NCI-H2081 treated with DMSO at 0.1 percent for 48 hours (cell line): ENCODE measurements at places on chromosomes 1 and 21.

DNA sequence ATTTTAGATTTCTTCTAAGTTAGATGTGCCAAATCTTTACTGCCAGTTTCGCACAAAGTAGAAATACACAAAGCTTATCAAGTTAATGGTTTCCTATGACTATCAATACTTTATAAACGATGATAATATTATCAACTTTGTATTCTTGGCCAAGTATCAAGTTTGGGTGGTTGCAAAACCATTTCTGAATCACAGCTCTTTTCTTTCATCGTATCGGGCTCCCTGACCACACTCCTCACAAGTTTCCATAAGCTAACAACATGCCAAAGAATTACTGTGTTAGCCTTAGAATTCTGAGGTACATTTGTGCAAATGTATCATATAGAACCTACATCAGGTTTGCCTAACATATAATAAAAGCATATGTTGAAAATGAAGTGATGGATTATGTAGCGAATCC, 311.0 kb downstream of the KCTD3 start:
- DNase-seq, result no peak

DNA sequence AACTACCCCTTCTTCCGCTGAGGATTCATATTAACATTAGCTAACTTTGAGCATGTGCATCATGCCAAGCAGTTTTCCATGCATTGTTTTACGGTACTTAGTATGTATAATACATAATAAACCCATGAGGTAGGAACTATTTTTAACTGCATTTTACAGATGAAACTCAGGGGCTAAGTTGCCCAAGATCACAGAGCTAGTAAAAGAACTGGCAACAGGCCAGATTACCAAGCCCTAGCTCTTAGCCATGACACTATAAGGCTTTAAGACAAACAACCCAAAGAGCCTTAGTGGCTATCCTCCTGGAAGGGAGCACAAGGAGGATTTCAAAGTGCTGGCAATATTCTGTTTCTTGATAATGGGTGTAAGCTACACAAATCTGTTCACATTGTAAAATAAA, 6.1 kb downstream of the AK2 start:
- no peak for DNase-seq

GRCh38 chr1:222023025-222023424, 281.1 kb upstream of the DUSP10 start:
- no peak for DNase-seq

DNA sequence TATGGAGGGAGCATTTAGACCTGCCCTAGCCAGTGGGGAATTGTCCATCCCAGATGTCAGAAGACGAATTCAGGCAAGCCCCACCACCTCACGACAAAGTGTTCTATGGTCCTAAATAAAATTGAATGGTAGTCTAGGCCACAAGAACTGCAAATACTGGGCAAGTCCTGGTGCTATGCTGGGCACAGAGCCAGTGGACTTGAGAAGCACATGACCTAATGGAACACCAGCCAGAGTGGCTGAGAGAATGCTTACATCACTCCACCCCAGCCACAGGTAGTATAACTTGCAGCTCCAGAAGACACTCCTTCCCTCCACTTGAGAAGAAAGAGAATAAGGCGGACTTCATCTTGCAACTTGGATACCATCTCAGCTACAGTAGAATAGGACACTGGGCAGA, 567.3 kb upstream of the CXADR start:
- DNase-seq, result no peak

- DNase-seq, result no peak
Observed at GRCh38 chr1:24965571-24965930, 35.5 kb upstream of the RUNX3 start.

- no peak for DNase-seq
Observed at GRCh38 chr1:39958403-39959200, 3.7 kb downstream of the MFSD2A start.

- no peak for DNase-seq
Observed at GRCh38 chr1:41135196-41135947, 106.7 kb downstream of the SCMH1 start.

GRCh38 chr1:189103956-189104355, 1373.7 kb downstream of the BRINP3 start:
- DNase-seq, result no peak

DNA sequence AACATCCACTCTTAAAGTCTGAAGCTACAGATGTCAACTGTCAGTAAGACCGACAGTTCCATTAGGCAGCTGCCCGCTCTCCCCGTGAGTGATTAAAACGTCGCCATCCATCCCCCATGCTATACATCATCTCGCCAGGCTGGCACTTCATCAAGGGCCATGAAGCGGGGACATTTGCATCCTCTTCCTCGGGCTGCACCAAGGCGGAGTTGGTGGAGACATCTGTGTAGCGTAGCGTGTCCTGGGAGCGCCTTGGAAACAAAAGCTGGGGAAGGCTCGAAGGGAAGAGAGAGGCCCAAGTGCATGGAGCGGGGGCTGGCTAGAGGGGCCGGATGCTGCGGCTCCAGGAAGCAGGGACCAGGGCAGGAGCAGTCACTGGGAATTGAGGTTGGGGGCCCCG, 250.1 kb downstream of the KAZN start:
- DNase-seq, result no peak

DNA sequence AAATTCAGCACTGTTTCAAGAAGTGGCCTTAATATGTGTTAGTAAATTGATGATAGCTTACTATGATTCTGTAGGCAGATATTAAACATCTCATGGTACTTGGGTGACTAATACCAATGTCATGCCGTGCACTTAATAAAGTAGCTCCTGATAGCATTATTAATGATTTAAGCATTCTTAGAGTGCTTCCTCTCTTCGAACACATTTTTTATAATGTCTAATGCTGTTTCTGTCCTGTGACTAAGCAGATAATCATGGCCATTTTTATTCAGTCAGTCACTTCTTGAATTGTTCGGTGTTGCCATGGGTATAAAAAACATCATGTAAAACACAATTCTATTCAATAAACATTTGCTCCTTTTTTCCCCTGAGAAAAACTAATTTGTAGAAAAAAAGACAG, 804.6 kb upstream of the ADGRL4 start:
- no peak for DNase-seq

- no peak for DNase-seq
Observed at GRCh38 chr1:228794173-228794572, 58.9 kb downstream of the RHOU start.
